ENCODE measurements at places on chromosomes 4 and X.
A peak's percentile ranks its signal among the peaks of the same experiment; 100 is the strongest.

GRCh38 chr4:174358829-174359228 lies 75.1 kb downstream of the CEP44 start:
- DNase-seq = peak; percentile 58

DNA sequence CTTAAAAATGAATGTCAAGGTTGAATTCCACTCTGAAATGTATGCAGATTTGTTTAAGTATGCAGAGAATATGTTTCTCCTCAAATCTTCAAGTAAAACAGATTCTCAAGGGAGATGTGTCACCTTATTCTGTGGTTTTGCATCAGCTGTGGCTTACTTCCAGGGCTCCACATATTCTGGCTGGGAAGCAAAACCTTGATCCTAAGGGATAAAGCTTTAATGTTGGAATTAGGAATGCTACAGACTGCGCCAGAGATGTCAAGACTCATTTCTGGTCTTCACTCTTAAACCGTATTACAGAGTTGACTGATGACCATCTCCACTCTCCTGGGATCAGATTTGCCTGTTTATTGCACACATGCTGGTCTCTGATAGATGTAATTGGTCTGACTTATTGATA lies 143.9 kb upstream of the DIPK2B start:
- peak; percentile 77 for DNase-seq

GRCh38 chr4:90198086-90198847 lies 71.1 kb downstream of the CCSER1 start:
- no peak for DNase-seq

GRCh38 chrX:37424000-37424429 lies 74.9 kb downstream of the PRRG1 start:
- DNase-seq = peak; percentile 28

DNA sequence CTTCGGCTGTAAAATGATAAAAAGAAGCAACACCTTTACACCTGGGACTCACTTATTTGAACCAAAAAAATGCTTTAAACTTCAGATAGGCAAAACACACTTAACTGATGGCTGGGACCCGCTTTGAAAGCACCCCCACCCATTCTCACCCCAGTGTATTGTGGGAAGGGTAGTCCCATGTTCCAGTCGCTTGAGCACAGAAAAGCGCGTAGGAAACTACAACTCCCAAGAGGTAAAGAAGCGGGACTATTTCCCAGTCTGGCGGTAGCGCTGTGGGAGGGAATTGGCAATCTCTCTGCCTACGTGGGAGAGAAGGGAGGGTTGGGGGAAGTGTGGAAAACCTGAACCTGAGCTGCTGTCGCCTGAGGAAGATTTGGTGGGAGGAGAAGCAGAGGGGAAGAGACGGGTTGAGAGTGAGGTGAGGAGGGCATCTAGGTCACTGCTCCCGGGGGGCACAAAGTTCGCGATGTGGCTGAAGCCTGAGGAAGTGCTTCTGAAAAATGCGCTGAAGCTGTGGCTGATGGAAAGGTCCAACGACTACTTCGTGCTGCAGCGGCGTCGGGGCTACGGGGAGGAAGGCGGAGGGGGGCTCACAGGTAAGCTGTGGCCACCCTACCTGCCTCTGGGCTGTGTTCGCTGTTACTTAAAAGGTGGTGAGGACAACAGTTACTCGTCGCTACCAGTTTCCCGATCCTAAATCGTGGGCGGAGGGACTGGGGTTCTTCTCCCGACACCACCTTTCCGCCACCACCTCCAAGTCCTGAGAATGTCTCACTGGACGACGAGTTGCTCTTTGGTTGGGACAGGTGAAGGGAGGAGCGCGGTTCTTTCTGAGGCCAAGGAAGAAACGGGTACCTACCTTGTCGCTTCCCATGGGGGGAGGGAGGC lies at the start of gene TBC1D8B:
Gene TBC1D8B (plus strand): TSS at position 286 of the 888 bp plus-strand sequence. CDS start 181 bp downstream, at position 467.
- DNase-seq = peak; percentile 81
